ENCODE measurements at places on chromosomes 2 and 18.

DNA sequence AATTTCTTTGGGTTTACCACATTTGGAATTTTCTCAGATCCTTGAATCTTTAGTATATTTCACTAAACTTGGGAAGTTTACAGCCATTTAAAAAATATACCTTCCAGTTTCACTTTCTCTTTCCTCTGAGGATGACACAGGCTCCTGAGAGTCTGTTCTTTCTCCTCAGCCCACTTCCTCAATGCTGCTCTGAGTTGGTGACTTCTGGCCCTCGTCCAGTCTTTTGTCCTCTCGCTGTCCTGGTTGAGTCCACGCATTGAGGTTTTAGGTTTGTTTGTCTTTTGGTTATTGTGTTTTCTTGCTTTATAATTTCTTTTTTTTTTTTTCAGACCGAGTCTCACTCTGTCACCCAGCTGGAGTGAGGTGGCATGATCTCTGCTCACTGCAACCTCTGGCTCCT lies 40.7 kb upstream of the GALR1 start:
- no peak for DNase-seq

- DNase-seq = no peak
These were observed 25.2 kb downstream of the KIAA2012 start for GRCh38 chr2:202098291-202098690.

DNA sequence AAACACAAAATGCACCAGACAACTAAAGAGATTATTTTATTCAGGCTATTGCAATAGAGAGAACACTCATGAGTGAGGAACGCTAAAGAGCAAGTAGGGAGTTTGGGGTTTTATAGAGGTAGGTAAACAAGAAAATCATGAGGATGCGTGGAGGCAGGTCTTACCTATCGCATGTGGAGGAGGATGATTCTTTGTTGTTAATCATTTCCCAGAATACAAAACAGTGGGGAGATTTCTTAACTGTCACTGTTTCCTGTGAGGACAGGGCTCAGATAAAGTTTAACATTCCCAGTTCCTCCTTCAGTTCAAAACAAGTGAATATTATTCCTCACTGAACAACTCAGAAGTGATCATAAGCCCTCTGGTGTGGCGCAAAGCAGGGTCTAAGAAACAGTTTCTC lies 156.1 kb upstream of the MGAT5 start:
- no peak for DNase-seq

GRCh38 chr2:69395866-69396265 lies 8.8 kb upstream of the GFPT1 start:
- DNase-seq = no peak

- DNase-seq = no peak
These were observed 289.3 kb downstream of the FSIP2 start for GRCh38 chr2:186027922-186028321.

DNA sequence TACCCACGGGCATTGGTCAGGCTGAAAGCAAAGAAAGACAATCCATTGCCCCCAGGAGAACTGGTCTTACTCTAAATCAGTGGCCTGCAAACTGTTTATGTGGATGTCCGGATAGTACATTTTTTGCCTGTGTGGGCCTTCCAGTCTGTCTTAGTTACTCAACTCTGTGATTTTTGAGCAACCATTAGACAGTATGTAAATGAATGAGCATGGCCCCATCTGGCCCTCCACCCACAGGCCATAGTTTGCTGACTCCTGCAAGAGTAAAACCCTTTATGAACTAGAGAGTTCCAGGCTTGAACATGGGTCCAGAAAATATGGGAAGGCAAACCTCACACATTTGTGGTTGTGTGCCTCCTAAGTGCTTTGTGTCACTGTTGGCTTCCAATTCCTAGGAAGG lies 55.7 kb upstream of the CYP1B1 start:
- DNase-seq = no peak

DNA sequence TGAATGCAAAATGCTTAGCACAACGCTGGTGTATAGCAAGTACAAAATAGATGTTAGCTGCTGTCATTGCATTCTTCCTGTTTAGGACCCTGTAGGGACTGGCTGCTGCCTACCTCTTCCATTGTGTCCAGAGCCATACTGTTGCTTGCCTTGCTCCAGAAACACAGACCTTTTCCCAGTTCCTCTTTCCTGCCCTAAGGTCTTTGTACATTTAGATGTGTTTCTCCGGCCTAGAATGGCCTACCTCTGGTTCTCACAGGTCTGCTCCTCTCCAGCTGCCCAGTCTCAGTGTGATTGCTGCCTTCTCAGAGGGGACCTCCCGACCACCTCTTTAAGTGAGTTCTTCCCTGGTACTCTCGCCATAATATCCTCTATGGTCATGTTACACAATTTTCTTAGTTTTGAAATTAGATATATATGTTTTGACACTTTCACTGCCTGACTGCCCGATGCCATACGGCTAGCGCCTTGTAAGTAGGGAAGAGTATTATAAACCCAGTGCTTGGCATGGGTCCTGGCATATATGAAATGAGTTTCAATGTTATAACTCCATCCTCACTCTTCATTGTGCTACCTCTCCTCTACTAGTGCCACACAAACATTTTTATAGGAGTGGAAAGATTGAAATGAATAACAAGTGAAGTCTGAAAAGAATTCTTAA lies 48.3 kb downstream of the RFTN2 start:
- no peak for DNase-seq

DNA sequence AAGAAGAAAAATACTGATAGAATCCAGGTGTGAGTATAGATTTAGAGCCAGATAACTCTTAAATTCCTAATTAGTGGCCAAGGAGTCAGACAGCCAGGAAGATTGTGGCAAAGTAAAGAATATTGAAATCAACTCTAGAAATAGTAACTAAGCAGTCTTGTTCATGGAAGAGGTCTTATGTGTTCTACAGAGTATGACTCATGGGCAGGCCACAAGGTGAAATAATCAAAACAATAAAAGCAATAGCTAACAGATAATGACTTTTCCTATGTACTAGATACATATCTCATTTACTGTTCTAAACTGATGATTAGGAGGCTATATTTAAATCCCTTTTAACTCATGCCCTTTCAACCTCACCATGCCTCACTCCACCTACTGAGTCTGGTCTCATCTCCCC lies 227.4 kb upstream of the COL3A1 start:
- no peak for DNase-seq

DNA sequence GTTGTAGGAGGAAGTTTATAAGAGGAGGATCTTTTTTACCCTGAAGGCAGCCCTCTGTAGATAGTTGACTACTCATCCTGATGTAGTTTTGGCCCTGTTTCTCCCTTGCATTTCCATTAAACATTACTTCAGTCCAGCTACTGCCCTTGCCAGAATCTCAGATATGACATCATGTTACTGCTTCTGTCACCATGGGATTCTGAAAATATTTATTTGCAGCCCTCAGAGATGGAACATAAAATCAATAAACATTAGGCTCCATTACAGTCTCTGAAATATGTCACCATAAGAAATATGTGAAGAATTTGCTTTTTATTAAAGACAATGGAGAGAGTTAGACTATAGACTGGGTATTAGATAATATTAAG lies 68.7 kb upstream of the STK39 start:
- DNase-seq = no peak

DNA sequence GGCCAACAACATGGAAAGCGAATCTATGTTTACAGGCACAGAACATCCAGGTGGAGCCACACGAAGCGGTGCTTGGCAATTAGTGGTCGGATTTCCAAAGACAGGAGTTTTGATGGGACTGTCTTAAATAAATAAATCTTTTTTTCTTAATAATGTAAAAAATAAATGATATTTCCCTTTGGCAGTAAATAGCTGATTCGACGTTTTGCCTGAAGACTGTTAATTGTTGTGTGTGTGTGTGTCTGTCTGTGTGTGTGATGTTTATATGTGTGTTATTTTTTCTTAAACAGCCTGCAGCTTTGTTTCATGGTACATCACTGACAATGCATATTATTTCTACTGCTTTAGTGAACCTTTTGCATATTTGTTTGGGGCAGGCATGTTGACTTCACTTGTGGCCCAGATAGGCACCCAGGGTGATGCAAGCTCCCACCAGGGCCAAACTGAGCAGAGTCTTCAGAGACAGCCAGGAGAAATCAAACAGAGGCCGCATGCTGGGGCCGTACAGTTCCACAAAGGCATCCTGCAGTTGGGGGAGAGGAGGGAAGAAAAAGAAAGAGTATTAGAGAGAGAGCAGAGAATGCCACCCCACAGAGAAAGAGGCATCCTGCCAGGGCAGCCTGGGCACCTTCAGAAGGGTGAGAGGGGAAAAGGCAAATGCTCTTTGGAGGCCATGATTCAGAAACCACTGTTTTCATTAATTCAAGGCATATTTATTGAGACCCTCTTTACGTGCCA lies 191.2 kb downstream of the BCL2 start:
- no peak for DNase-seq

GRCh38 chr2:148721991-148722777 lies 77.6 kb downstream of the EPC2 start:
- DNase-seq = no peak

DNA sequence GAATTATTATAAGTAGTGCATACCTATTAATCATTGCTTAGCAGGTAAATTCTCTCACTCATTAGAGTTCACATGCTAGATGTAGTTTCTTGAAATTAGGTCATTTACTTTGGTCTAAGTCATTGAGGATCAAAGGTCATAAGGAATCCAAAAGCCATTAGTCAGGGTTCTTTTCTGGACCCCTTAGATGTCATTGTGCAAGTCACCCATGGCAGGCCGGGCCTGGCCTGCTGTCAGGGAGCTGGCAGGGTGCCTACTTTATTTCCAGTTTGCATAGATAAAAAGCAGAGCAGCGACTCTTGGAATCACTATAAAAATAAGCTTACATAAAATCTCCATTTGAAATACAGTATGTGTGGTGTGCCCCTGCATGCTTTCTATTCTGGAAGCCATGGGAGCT lies 91.3 kb downstream of the MEIS1 start:
- DNase-seq = no peak

- no peak for DNase-seq
These were observed 14.8 kb upstream of the UXS1 start for GRCh38 chr2:106208874-106209273.

DNA sequence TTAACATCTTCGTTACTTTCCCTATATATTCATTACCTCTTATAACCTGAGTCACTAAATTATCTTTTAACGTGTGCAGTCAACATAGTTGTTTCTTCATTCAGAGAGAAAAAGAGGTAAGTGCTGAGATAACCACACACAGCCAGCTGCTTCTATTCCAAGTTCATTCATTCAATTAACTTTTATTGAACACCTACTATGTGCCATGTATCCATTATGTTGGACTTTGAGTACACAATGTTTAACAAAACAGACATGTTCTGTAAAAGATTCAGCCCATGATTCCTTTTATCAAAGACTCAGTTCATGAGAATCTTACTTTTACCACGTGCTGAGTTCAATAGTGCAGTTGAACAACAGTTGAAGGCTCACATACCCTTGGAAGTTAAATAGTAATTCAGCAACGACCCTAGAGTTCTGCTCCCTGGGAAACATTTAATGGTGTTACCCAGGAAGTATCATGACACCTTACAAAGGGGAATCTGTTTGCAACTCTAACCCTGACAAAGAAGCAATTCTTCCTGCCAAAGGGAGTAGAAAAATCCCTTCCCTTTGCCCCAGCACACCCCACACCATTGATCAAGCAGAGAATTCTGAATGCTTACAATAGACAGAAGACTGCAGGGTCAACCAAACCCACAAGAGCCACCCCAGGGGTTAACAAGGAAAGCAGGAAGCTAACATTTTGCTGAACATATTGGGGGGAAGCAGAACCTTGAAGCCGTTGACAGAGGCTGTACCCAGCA lies 595.8 kb downstream of the STK39 start:
- DNase-seq = no peak

GRCh38 chr18:78228974-78229373 lies 750.6 kb upstream of the SALL3 start:
- no peak for DNase-seq

GRCh38 chr2:128362176-128362888 lies 43.7 kb upstream of the HS6ST1 start:
- DNase-seq = no peak

- DNase-seq = no peak
These were observed 126.4 kb downstream of the KCTD1 start for GRCh38 chr18:26421931-26422330.

DNA sequence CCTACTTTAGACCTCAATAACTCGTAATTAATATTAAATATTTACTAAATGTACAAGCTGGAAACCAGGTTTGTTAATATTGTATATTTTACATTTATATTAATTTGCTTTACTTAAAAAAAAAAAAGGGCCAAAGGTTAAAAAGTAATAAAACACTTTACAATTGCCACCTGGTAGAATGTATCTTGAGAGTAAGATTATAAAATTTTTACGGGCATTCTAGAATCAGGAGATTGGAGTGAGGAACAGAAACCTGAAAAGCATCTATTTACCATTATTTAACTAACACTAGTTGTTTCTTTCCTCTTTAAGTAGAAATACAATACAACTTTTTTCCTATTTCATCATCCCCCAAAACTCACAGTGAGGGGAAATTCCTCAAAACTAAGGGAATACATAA lies 15.6 kb upstream of the STRN start:
- no peak for DNase-seq

DNA sequence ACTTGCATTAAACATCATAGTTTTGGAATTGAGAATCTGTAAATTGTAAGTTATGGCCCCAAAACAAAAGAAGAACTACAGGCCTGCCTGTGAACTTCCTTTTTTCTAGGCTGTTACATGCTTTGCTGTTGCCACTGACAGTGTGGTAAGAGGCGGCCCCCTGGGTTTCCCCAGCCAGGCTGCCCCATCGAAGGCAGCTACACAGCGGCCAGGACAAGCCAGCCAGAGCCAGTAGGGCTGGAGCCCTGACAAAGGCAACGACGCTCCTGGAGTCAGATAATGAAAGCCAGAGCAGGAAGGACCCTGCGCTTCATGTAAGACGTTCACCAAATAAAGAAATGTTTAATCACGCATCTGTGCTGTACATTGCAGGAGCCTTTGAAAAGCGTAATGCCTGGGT lies 55.0 kb downstream of the ANKRD44 start:
- no peak for DNase-seq

DNA sequence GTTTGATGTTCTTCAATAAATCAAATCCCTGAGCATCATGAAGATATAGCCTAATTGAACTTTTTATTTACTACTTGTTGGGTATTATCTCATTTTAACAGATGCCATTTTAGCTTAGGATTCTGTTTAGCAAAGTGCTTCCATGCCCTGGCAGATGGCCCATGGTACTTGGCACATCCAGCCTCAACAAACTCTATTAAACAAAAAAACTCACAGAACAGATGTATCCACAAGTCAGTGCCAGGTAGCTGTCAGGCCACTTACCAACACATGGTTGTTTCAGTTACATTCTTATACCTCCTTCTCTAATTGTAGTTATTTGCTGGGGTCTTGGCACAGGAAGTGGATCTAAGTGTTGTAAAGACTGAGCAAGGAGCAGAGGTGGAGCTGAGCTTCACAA lies 29.6 kb downstream of the GAD1 start:
- no peak for DNase-seq

- no peak for DNase-seq
These were observed 35.4 kb upstream of the DNAH7 start for GRCh38 chr2:196104066-196104465.

GRCh38 chr2:73418343-73418742 lies 32.7 kb downstream of the ALMS1 start:
- DNase-seq = no peak

DNA sequence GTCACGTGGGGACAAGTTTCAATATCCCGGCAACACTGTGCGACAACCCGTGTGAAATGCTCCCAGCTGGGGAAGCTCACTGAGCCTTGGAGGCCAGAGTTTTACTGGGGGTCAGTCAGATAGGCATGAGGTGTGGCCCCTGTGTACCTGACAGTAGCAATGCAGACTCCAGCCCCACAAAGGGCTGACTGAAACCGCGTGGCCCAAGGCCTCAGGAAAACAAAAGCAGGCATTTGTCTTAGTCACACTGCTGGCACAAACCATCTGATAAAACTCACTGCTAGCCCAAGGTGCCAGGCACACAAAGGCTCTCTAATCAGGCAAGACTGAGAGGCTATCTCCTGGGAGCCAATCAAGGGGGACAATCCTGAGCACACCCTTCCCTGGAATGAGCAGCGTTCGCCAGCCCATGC lies 786.6 kb upstream of the RAB6C start:
- DNase-seq = no peak

All from SHP77 (cell line).